ENCODE measurements at places on chromosomes 5 and 9. TPM values are rescaled to one million over a fixed set of nuclear protein-coding genes. Genes with fewer than 3 reads are reported as not detected.
A peak's percentile ranks its signal among the peaks of the same experiment; 100 is the strongest.

The PCDHGB2 gene
- polyA plus RNA-seq = 0.38 TPM

The FOXD4 gene
- not detected for polyA plus RNA-seq

The LECT2 gene
- not detected for polyA plus RNA-seq

The PRDM9 gene
- polyA plus RNA-seq = not detected

The NRARP gene
- polyA plus RNA-seq = 0.97 TPM

The NUTM2F gene
- not detected for polyA plus RNA-seq

The INSL4 gene
- polyA plus RNA-seq = not detected

The ANKRD31 gene
- polyA plus RNA-seq = 0.03 TPM

The GPR151 gene
- not detected for polyA plus RNA-seq

The PCDHA11 gene
- polyA plus RNA-seq = not detected

DNA sequence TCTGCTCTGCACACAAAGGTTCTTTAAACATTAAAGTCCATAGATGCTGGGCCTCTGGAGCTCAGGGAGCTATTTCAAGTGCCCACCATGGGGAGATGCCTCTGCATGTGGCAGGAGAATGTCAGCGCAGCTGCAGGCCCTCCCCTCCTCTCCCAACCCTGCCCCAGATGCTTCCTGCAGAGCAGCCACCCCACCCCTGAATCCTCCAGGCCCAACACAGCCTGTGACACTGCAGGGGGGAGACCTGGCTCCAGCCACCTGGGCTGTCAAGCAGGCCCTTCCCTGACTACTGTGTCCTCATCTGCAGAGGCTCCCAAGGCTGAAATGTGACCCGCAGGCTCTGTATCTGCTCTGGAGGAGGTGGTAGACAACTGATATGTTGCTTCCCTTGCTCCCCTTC, 213.9 kb downstream of the GABBR2 start:
- peak; percentile 52 for DNase-seq
- H3K4me1 ChIP-seq = no peaks in the 10 kb centered on the region
- no peak overlapping the region for H3K4me3 ChIP-seq

- peak; percentile 87 for DNase-seq
- H3K27me3 ChIP-seq = no peaks in the 10 kb centered on the region
- H3K27ac ChIP-seq = no peak overlapping the region
These were observed 11.0 kb downstream of the NCS1 start for GRCh38 chr9:130183133-130183762.

DNA sequence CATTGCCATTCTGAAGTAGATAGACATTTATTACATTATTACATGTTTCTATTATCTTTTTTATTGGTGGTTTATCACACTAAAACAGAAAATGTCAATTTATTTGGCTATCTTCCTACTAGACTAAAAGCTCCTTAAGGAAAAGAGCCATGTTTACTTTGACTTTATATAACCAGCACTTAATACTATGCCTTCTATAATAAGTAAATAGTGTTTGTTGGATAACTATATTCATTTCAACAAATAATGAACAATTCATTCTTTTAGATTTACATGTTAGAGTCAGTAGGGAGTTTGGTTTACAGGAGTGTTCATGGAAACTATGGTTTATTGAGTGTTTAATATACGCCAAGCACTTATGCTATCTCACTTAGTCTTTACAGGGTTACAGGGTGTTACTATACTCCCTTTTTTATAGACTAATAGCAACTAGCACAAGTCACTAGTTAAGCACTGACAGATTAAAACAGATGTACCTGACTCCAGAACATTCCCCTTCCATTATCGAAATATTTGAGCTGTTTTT, 7.3 kb downstream of the PPIP5K2 start:
- no peaks in the 10 kb centered on the region for H3K27me3 ChIP-seq
- H3K4me1 ChIP-seq = peaks cover 4% of the 10 kb centered on the region
- H3K4me3 ChIP-seq = no peak overlapping the region
- DNase-seq = no peak
- H3K27ac ChIP-seq = no peak overlapping the region

DNA sequence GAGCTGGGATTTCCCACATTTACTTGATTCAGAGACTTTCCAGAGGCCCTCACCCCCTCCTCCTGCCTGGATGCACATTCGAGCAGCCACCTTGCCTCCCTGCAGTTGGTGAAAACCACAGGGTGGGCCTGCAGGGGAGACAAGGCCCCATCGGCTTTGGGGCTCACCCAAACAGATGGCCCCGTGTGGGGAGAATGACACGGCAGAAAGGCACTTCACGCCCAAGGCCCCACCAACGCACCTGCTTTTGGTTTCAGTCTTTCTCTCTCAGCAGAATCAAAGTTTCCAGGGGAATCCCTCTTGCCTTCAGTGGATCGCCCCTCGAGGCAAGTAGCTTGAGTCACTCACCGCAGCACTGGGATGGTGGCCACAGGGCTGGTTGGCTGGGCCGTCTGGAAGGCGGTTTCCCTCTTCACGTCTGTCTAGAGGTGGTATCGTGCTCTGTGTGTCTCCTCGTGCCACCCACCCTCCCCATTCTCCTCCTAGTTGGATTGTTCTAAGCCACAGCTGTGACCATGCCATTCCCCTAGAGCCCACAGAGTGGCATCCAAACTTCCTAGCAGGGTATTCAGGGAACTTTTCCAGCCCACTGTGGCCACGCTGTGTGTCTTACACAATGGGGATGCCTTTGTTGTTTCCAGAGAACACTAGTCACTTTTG, 31.8 kb downstream of the SEC61B start:
- no peak for DNase-seq
- no peak overlapping the region for H3K27ac ChIP-seq
- no peaks in the 10 kb centered on the region for H3K27me3 ChIP-seq
- H3K4me3 ChIP-seq = no peak overlapping the region
- H3K4me1 ChIP-seq = no peaks in the 10 kb centered on the region

- H3K27ac ChIP-seq = peak overlapping the region; percentile 48
- H3K4me3 ChIP-seq = no peak overlapping the region
- no peak for DNase-seq
- no peaks in the 10 kb centered on the region for H3K4me1 ChIP-seq
- H3K27me3 ChIP-seq = no peaks in the 10 kb centered on the region
These were observed 170.0 kb downstream of the AUH start for GRCh38 chr9:91191411-91192380.

GRCh38 chr5:137737349-137738131, 1.7 kb upstream of the KLHL3 start:
- H3K27ac ChIP-seq = no peak overlapping the region
- peaks cover 11% of the 10 kb centered on the region for H3K4me1 ChIP-seq
- H3K4me3 ChIP-seq = no peak overlapping the region
- H3K27me3 ChIP-seq = no peaks in the 10 kb centered on the region
- DNase-seq = no peak

- no peak for DNase-seq
- no peaks in the 10 kb centered on the region for H3K36me3 ChIP-seq
- no peaks in the 10 kb centered on the region for H3K4me1 ChIP-seq
- H3K4me3 ChIP-seq = no peak overlapping the region
- H3K27me3 ChIP-seq = no peaks in the 10 kb centered on the region
These were observed 12.7 kb upstream of the SVEP1 start for GRCh38 chr9:110592044-110592830.

GRCh38 chr9:93028448-93029006, 30.0 kb upstream of the SUSD3 start:
- H3K36me3 ChIP-seq = no peaks in the 10 kb centered on the region
- no peak overlapping the region for H3K4me3 ChIP-seq
- no peak overlapping the region for H3K27ac ChIP-seq
- no peak for DNase-seq
- H3K4me1 ChIP-seq = no peaks in the 10 kb centered on the region
- no peaks in the 10 kb centered on the region for H3K27me3 ChIP-seq

DNA sequence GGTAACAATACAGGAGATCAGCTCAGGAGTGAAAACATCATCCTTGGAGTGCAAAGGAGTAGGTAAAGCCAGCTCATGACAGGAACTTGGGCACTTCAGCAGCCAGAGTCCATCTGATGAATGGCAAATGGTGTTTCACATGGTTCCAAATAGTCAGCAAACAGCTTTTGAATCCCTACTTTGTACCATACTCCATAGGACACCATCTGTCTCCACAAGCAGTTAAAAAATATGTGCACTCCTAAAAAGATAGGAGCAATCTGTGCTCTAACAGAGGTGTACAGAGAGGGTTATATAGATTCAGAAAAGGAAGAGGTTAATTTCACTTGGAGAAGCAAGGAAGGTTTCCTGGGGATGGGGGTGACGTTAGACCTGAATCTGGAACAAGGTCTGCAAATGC, 21.6 kb upstream of the B4GALT1 start:
- H3K4me3 ChIP-seq = no peak overlapping the region
- no peaks in the 10 kb centered on the region for H3K36me3 ChIP-seq
- H3K27me3 ChIP-seq = no peaks in the 10 kb centered on the region
- no peak overlapping the region for H3K27ac ChIP-seq
- peaks cover 3% of the 10 kb centered on the region for H3K4me1 ChIP-seq

GRCh38 chr5:147628058-147628895, 118.4 kb upstream of the DPYSL3 start:
- H3K36me3 ChIP-seq = no peaks in the 10 kb centered on the region
- no peak for DNase-seq
- no peak overlapping the region for H3K4me3 ChIP-seq
- no peaks in the 10 kb centered on the region for H3K27me3 ChIP-seq

DNA sequence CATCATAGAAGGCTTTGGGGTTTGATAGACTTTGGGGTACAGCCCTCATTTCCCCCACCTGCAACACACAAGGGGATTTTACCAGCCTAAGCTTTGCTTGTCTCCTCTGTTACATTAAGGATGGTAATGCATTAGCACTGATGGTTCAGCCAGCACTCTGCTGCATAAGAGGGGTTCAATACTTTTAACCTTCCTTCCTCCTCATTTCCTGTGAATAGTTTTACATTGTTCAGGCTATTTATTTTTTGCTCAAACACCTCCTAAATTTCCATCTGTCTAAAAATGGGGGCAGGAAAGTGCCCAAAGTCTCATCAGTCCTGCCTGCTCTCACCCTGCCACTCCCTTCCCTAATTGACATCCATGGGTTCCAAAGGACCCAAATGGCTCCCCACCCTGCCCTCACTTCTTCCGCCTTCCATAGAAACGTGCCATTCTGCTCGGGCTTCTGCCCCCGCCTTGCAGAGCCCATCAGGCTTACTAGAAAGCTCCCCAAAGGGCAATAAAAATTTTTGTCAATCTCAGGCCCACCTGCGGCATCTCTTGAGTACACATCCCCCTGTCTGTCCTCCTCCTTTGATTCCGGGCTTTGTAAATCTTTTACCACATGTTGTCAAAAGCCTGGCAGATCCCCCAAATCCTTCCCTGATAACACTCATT, 239.5 kb upstream of the SLC24A2 start:
- H3K27me3 ChIP-seq = no peaks in the 10 kb centered on the region
- no peaks in the 10 kb centered on the region for H3K4me1 ChIP-seq
- no peak overlapping the region for H3K4me3 ChIP-seq
- no peaks in the 10 kb centered on the region for H3K36me3 ChIP-seq
- DNase-seq = no peak

- no peak for DNase-seq
- no peak overlapping the region for H3K27ac ChIP-seq
- H3K36me3 ChIP-seq = no peaks in the 10 kb centered on the region
These were observed 265.2 kb downstream of the MAT2B start for GRCh38 chr5:163770625-163771024.

DNA sequence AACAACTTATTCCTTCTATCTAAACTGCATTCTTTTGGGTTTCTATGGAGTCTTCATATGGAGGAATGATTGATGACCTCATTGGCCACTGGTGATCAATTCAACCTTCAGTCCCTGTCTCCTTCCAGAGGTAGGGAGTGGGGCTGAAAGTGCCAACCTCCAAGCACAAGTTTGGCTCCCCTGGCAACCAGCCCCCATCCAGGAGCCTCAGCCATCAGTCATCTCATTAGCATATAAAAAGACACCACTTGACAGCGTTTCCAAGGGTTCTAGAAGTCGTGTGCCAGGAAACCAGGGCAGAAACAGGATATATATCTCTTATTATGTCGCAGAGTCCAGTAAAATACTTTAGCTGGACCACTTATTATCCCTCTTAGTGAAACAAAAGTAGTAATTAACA, 9.8 kb downstream of the SLC31A2 start:
- no peaks in the 10 kb centered on the region for H3K4me1 ChIP-seq
- peaks cover 11% of the 10 kb centered on the region for H3K36me3 ChIP-seq
- no peak for DNase-seq

- DNase-seq = no peak
- no peak overlapping the region for H3K27ac ChIP-seq
- no peaks in the 10 kb centered on the region for H3K27me3 ChIP-seq
- H3K4me3 ChIP-seq = no peak overlapping the region
- H3K4me1 ChIP-seq = no peaks in the 10 kb centered on the region
These were observed 32.9 kb upstream of the KCNIP1 start for GRCh38 chr5:170470808-170471404.

DNA sequence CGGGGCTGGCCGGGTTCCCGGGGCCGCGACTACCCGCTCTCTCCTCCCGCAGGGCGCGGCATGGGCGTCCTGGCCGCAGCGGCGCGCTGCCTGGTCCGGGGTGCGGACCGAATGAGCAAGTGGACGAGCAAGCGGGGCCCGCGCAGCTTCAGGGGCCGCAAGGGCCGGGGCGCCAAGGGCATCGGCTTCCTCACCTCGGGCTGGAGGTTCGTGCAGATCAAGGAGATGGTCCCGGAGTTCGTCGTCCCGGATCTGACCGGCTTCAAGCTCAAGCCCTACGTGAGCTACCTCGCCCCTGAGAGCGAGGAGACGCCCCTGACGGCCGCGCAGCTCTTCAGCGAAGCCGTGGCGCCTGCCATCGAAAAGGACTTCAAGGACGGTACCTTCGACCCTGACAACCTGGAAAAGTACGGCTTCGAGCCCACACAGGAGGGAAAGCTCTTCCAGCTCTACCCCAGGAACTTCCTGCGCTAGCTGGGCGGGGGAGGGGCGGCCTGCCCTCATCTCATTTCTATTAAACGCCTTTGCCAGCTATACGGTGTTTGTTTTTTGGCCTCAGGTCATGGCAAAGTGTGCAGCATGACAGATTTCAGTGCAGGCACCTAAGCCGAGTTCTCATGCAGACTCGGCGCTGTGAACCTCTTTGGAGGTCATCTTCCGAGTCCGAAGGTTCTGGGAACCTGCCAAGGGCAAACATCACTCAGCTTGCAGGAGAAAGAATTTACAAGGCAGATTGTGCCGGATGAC, 516 bp downstream of the MRPL41 start:
- DNase-seq = no peak
- peak overlapping the region; percentile 76 for H3K4me3 ChIP-seq
- H3K36me3 ChIP-seq = no peaks in the 10 kb centered on the region
- peak overlapping the region; percentile 6 for H3K27ac ChIP-seq
- no peaks in the 10 kb centered on the region for H3K4me1 ChIP-seq
- H3K27me3 ChIP-seq = no peaks in the 10 kb centered on the region

DNA sequence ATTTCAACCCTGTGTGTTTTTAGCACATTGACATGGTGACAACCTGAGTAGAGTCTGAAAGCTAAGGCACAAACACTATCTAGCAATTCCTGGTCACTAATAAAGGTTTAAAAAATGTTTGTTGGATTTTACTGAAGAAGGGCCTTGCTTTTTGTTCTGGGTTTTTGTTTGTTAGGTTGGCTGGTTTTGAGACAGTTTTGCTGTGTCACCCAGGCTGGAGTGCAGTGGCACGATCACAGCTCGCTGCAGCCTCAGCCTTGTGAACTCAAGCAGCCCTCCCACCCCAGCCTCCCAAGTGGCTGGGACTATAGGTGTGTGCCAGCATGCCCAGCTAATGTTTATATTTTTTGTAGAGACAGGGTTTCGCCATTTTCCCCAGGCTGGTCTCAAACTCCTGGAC, 39.0 kb downstream of the PRKACG start:
- no peaks in the 10 kb centered on the region for H3K36me3 ChIP-seq
- H3K4me1 ChIP-seq = peaks cover 2% of the 10 kb centered on the region
- DNase-seq = no peak
- no peak overlapping the region for H3K4me3 ChIP-seq

- no peaks in the 10 kb centered on the region for H3K36me3 ChIP-seq
- H3K4me1 ChIP-seq = no peaks in the 10 kb centered on the region
- no peak overlapping the region for H3K4me3 ChIP-seq
- DNase-seq = no peak
These were observed 43.9 kb downstream of the PAM start for GRCh38 chr5:102799017-102799416.

Measured in aorta (tissue), 5 donors.